ENCODE measurements at places on chromosomes 16 and 17.

DNA sequence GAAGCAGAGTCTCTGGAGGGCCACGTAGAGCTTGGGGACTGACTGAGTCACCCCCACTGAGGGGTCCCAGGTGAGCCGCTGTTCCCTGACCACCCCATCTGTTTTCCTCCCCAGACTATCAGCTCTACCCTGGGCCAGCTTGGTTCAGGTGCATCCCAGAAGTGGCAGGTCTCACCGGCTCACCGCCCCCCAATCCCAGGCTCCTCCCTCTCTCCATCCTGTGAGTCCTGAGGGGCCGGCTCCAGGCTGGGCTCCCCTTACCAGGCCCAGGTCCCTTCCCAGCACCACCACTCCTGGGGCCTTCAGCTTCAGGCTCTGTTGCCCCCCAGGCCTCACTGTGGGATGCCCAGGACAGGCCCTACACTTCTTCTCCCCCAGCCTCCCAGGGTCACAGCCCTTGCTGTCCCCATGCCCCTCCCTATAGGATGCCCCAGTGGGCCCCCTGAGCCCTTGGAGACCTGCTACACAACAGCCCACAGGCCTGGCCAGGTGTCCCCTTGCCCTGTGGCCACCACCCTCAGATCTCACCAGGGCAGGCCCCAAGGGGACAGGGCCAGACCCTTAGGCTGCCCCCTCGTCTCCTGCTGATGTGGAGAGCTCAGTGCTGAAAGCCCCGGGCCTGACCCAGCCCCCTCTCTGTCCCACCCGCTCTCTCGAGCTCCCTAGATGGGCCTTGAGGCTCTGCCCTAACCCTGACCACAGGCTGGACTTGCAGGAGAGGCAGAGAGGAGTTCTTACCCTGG, 40.4 kb downstream of the TNFRSF13B start:
- no peak for DNase-seq

GRCh38 chr16:89442588-89442987, 47.8 kb downstream of the ANKRD11 start:
- no peak for DNase-seq

DNA sequence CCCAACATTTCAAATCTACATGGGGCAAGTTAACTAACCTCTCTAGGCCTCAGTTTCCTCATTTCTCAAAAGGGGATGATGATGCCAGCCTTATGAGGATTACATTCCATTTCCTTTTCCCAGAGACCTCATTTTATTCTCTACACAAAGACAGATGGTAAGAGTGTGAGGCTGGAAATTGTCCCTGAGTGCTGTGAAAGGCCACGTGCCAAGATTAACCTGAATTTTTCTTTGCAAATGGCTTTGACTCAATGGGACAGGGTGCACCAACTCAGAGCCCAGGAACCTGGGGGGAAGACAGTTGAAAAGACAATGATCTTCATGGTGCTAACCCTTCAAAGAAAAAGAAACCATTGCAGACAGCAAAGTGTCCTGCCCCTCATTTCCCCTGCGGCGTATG, 332.8 kb downstream of the TMEM114 start:
- no peak for DNase-seq

DNA sequence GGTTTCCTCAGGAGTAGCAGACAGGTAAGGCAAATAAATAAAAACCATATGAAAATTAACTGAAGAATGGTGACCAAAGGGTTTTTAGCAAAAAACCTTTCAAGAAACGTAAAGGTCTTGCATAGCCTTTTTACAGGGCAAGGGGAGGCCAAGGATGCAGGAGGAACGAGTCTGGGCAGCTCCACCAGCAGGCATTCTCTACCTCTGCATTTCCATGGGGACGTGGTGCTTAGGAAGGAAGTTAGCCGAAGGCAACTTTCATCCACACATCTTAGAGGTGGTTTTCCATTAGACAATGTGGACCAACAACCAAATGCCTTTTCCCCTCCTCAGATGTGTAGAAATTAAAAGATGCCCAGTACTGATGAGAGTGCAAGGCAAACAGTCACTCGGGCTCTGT, 20.7 kb downstream of the TOM1L2 start:
- DNase-seq, result no peak

DNA sequence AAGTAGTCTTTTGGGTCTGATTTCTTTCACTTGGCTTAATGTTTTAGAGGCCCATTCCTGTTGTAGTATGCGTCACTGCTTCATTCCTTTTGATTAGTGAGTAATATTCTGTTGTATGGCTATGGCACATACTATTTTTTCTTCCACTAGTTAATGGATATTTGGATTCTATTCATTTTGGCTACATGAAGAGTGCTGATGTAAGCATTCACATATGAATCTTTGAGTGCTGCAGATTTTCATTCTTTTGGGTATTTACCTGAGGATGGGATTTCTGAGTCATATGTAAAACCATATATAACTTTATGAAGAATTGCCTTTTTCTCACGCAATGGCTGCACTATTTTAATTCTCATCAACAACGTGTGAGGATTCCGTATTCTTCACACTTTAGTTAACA, 113.6 kb downstream of the AHSP start:
- DNase-seq, result no peak

DNA sequence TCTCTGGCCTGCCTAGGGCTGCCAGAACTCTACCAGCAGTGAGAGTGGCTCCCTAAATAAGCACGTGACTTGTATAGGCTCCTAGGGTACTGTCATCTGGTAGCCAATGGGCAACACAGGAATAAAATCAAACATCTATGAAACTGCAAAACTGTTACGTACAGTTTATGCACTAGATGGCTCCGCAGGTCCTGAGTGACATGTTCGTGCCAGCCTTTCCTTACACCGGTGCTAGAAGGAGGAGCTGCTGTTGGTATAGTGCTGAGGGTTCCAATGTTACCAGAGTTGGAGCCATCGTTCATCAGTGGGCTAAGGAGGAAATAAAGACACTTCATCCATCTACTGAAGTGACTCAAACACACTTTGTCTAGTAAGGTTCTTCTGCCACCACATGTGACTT, 63.2 kb upstream of the TRAP1 start:
- no peak for DNase-seq

DNA sequence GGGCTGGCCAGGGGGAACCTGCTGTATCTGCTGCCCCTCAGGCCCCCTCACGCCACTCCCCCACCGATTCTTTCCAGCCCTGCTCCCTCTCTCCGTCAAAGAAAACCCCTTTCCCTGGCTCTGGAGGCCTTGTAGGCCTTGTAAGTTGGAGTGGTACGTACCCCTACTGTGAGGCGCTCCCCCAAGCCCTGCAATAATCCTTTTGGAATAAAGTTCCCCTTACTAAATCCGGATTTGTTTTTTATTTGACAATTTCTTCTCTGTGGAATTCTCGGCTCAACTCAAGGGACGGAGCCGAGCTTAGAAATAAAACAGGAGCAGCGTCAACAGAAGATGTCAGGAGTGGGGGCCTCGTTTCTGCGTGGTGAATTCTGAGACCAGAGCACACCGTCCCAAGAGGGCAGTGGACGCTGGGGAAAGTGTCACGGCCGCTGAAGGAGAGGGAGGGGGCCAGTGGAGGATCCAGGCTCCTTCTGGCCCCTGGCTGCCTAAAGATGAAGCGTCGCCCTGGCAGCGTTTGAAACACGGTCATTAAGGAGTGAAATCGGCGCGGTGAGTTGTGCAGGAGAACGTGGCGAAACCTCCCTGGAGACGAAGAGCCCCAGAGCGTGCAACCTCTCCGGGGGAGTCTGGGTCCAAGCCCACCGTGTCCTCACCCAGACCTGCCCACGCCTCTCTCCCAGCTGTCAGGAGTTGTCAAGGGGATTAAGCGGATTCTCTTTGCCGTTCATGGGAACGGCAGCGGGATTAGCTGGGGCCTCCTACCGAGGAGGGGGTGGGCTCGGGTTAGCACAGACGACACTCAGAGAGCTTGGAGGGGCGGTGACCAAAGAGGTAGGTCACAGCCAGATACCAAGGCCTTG, 47.0 kb downstream of the SLC7A5 start:
- DNase-seq, result no peak

- DNase-seq, result no peak
Measured at GRCh38 chr16:11955713-11956123, 9.3 kb upstream of the TNFRSF17 start.

DNA sequence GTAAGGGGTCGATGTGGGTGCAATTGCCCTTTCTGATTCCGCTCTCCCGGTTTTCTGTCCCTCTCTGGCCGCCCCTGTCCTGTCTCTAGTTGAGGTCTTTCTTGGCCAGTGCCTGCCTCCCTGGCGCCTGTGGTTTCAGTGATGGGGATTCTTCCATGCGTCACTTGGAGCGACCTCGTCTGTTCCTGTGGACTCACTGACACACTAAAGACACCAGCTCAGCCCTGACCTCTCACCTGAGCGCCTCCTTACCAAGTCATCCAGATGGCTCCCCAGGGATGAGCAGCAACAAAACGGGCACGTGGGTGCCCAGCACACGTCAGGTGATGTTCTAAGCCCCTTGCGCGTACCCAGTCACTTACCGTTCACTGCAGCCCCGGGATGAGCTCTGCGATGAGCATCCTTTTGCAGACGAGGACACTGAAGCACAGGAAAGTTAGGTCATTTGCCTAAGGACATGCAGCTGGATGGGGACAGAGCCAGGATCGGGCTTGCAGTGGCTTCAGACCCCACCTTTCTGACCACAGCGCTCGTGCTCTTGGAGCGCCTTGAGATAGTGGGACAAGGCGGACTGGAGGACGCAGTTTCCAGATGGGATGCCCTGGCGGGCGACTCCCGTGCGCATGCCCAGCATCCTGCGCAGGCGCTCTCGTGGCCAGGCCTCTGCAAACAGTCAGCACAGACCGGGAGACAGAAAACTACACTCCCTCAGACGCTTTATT, 11.5 kb upstream of the LGALS3BP start:
- no peak for DNase-seq

GRCh38 chr16:85326113-85326793, 214.0 kb upstream of the CIBAR2 start:
- no peak for DNase-seq

- no peak for DNase-seq
Measured at GRCh38 chr16:66713076-66713475, 16.5 kb upstream of the CMTM4 start.

GRCh38 chr16:19522397-19522732, 467 bp upstream of the GDE1 start:
- DNase-seq, result no peak

- no peak for DNase-seq
Measured at GRCh38 chr17:32720671-32721070, 156.3 kb downstream of the MYO1D start.

GRCh38 chr16:87707097-87707496, 58.7 kb downstream of the KLHDC4 start:
- DNase-seq, result no peak

DNA sequence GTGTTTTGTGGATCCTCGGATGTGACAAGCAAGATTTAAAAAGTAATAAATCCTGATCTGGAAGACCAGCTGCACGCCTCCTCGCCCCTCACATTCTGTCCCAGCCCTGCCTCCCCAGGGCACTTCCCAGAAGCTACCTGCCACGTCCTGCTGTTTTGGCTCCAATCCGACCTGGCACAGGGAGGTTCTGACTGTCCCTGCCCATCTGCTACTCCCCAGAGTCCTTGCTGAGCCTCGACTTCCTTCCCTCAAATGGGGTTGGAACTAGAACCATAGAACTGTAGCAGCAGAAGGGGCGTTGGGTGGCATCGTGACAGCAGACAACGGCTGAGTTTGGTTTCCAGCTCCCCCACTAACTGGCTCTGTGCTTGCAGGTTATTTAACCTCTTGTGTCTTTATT, 71.7 kb downstream of the RPH3AL start:
- DNase-seq, result no peak

DNA sequence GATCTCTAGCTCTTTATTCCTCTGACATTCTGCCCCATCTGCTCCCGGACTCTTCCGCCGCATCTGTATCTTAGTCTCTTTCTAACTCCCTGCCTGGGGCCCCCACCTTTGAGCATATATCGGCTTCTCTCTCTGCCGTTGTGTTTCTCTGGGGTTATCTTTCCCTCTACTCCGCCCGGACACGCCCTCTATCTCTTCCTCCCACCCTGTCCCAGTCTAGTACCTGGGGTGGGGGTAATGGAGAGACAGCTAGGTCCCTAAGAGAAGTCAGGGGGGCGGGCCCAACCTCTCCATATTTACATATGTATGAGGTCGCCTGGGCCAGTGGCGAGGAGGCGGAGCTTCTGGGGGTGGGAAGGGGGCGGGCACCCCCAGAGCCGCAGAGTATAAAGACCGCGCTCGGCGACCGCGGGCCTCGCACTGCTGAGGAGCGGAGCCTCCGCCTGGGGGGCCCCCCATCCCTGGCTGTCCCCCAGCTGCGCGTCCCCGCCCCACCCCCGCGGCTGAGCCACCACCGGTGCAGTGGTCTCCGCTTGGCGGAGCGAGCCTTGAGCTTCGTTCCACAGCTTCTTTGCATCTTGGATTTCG, at the start of gene ATP1B2:
Gene ATP1B2 (plus strand): TSS at position 418 of the 588 bp plus-strand sequence. CDS start 593 bp downstream, outside the sequence.
- no peak for DNase-seq

- no peak for DNase-seq
Measured at GRCh38 chr17:57512691-57513090, 232.4 kb downstream of the CCDC182 start.

DNA sequence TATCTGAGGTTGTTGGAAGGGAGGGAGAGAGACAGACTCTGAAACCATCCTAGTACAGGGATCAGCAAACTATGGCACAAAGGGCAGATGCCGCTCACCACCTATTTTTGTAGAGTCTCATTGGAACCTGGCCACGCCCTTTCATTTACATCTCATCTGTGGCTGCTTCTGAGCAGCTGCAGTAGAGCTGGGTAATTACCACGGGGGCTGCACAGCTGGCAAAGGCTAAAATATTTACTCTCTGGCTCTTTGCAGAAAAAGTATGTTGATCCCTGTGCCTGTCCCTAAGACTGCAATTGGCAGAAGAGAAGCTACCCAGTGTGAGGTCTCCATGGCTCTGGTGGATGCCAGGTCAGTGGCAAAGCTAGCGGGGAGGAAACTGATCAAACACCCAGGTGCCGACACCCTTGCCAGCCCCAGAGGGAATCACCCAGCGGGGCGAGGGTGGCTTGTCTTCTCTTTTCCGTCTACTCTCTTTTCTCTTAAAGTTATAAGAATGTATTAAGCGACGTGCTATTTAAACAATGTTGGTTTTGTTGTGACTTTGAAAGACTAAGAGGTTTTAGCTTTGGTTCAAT, 14.0 kb downstream of the CEP295NL start:
- DNase-seq, result no peak

All from cortex of kidney (tissue), 1 donor.